GM23338 (cell line): ENCODE measurements at places on chromosomes 1 and 21. TPM values are rescaled to one million over a fixed set of nuclear protein-coding genes. Genes with fewer than 3 reads are reported as not detected.

The NEXN gene
- total RNA-seq: 2.6 and 3.8 TPM in 2 replicates

The PRDM16 gene
- total RNA-seq: 0.14 and 0.66 TPM in 2 replicates

The PDXK gene
- total RNA-seq: 56.7 and 66.3 TPM in 2 replicates

The TSACC gene
- 0.66 and 2.5 TPM in 2 replicates for total RNA-seq

The TRIM45 gene
- total RNA-seq: 11.6 and 15.0 TPM in 2 replicates

The MTARC1 gene
- 29.7 and 33.9 TPM in 2 replicates for total RNA-seq

The TMEM240 gene
- 0.74 and 5.1 TPM in 2 replicates for total RNA-seq

The CELA3B gene
- total RNA-seq: not detected in 2 replicates

The SCMH1 gene
- 10.8 and 19.4 TPM in 2 replicates for total RNA-seq

The BARHL2 gene
- not detected in 2 replicates for total RNA-seq

The TNFSF4 gene
- 1.2 and 1.5 TPM in 2 replicates for total RNA-seq

The WNT3A gene
- total RNA-seq: 0.07 and 0.12 TPM in 2 replicates

The PPP1R12B gene
- total RNA-seq: 13.8 and 29.2 TPM in 2 replicates

The TNFRSF4 gene
- total RNA-seq: not detected in 2 replicates

The ST6GALNAC3 gene
- 11.6 and 14.2 TPM in 2 replicates for total RNA-seq

The TDRD10 gene
- not detected in 2 replicates for total RNA-seq

The TACSTD2 gene
- total RNA-seq: 1.4 and 1.5 TPM in 2 replicates

The TMPRSS15 gene
- total RNA-seq: not detected in 2 replicates

The TLCD4 gene
- 3.5 and 4.5 TPM in 2 replicates for total RNA-seq

The CDK18 gene
- total RNA-seq: 34.3 and 46.5 TPM in 2 replicates

The CAMTA1 gene
- total RNA-seq: 115 and 119 TPM in 2 replicates

The AUNIP gene
- total RNA-seq: 20.9 and 24.1 TPM in 2 replicates

The FAM78B gene
- total RNA-seq: 4.6 and 5.8 TPM in 2 replicates

The CD48 gene
- total RNA-seq: 0.45 TPM in 1 of 2 replicates, not detected in the other

The DISC1 gene
- total RNA-seq: 6.5 TPM in 2 replicates

The CYP4A11 gene
- not detected in 2 replicates for total RNA-seq

The CORT gene
- 0.16 TPM in 1 of 2 replicates, not detected in the other for total RNA-seq

The PDZK1 gene
- not detected in 2 replicates for total RNA-seq

The S100A10 gene
- total RNA-seq: 25.6 and 35.9 TPM in 2 replicates

The CR1L gene
- 2.9 and 5.8 TPM in 2 replicates for total RNA-seq

The ZBTB37 gene
- 15.2 and 15.8 TPM in 2 replicates for total RNA-seq

The RBP7 gene
- 3.2 and 11.7 TPM in 2 replicates for total RNA-seq

The BMP8B gene
- total RNA-seq: 0.43 and 0.90 TPM in 2 replicates

The S100A9 gene
- total RNA-seq: not detected in 2 replicates

The SH3BGR gene
- 4.9 and 5.9 TPM in 2 replicates for total RNA-seq

The CLCA1 gene
- total RNA-seq: not detected in 2 replicates

The PRAMEF7 gene
- not detected in 2 replicates for total RNA-seq

The EDARADD gene
- 3.1 and 4.4 TPM in 2 replicates for total RNA-seq

The SERPINC1 gene
- total RNA-seq: not detected in 2 replicates

The TRNP1 gene
- 54.3 and 69.3 TPM in 2 replicates for total RNA-seq

The CELA3A gene
- not detected in 2 replicates for total RNA-seq

The NBL1 gene
- 8.0 and 10.6 TPM in 2 replicates for total RNA-seq

The TRIM62 gene
- total RNA-seq: 16.1 and 18.9 TPM in 2 replicates

The TSPAN1 gene
- total RNA-seq: not detected in 2 replicates

The UBXN10 gene
- total RNA-seq: 0.58 and 0.69 TPM in 2 replicates

The FOXJ3 gene
- 53.3 and 66.3 TPM in 2 replicates for total RNA-seq

The RPTN gene
- not detected in 2 replicates for total RNA-seq

The GJC2 gene
- 0.58 and 1.2 TPM in 2 replicates for total RNA-seq

The TMEM81 gene
- total RNA-seq: 2.7 and 3.6 TPM in 2 replicates

The ARHGAP30 gene
- 0.19 TPM in 1 of 2 replicates, not detected in the other for total RNA-seq

The FAM72B gene
- 15.0 and 16.0 TPM in 2 replicates for total RNA-seq

The HAO2 gene
- not detected in 2 replicates for total RNA-seq

The MPL gene
- not detected in 2 replicates for total RNA-seq
